NCI-H2081 treated with DMSO at 0.1 percent for 48 hours (cell line): ENCODE measurements at places on chromosomes 1 and 21.

- no peak for DNase-seq
These were observed 11.8 kb downstream of the AHCTF1 start for GRCh38 chr1:246919902-246920301.

DNA sequence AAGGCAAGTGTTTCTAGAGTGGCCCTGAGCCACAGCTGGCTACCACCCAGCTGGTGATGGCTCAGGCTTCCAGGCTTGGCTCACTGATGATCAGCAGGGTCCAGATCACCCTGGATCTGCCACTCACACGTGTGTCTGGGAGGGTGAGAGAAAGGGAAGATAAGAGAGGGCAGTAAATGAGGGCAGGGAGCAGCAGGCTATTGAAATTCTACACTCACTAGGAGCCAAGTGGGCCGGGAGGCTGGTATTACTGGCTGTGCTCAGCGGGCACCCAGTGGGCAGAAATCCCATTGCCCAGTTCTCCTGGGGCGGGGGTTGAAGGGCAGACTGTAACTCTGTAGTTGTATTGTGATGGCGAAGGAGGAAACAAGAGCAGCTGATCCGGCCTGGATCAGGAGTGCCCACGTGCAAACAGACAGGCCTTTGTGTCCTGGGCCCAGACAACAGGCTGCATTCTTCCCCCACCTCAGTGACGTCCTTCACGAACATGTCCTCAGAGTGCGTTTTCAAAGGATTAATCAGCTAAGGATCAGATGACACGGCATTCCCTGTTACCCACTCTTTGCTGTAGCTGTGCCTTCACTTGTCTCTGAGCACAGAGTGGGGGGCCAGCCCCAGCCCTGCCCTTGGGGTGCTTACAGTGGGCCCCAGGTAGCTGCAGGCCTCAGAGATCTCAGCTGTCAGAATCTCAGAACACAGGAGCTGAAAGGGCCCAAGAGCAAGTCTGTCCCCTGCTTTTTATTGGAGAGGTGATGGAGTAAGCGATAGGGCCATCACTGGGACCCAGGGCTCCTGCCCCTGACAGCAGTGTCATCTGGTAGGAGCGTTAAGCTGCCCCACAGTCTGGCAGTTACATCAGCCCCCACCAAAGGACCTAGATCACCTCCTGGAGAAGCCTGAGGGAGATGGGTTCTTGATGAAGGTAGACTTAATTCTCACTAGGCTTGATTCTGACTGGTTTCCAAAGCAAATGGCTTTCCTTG lies 60.5 kb downstream of the ATP1A1 start:
- no peak for DNase-seq

- no peak for DNase-seq
These were observed 58.5 kb downstream of the PKN2 start for GRCh38 chr1:88742531-88742930.

- DNase-seq = no peak
These were observed 21.6 kb downstream of the LDLRAP1 start for GRCh38 chr1:25564777-25565574.

DNA sequence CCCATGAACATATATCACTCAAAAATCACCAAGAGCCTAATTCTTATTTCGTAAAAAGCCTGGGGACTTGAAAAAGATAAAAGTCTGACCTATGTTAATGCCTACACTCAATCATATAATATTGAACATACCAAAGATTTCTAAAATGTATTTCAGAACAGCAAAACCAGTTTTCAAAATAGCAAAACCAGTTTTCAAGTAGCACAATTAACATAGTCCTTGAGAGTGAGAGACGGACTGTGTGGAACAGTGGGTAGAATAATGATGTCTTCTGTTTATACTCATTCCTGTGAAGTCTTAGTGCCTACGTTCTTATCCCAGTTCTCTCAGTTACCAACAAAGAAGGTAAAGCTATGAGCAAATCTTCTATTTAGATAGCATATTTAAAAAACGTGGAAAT lies 22.3 kb upstream of the RGS2 start:
- no peak for DNase-seq

DNA sequence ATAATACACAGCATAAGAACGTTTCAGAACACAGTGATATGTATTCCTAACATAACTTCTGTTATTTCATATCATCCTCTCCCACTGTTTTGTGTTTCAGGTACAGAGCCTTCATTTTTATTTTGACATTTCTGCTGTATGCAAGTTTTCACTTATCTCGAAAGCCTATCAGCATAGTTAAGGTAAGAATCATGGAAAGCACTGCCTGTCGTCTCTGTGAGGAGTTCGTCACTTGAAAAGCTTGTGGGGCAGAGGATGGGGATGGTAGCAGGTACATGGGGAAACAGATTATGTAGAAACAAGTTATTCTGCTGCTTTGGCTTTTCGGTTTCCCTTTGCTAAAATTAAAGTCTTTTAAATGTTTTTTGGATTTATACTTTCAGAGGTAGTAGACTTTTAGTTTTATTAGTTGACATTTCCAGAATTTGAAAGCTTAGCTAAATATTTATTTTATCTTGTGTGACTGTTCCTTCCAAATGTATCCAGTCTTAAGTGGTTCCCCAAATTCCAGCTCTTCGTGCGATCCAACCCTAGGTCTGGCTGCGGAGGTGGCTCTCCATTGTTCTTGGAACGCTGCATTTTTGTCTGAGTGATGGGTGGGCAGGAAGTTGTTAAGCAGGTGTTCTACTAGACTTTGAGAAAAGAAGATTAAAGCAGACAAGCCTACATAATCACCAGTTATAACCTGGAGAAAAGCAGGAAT lies 12.2 kb downstream of the SLC37A1 start:
- peak; percentile 13 for DNase-seq

DNA sequence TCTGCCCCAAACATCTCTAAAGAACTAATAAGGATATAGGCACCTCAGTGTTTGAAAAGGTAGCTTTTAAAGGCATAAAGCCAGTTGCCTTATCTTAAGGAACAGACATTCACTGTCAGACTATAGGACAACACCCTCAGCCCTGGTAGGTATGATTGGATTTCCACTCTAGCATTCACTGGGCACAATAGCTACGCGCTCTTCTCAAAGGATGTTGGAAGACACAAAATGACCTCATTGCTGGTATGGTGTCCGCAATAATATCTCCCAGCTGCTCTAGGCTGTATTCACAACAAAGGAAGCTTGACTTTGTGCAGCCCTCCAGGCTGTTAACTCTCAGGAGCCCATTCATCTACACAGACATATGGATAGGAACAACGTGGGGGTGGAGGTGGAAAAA lies 119.4 kb upstream of the CXADR start:
- no peak for DNase-seq

- no peak for DNase-seq
These were observed 3.5 kb downstream of the NAV1 start for GRCh38 chr1:201542309-201543035.
